ENCODE measurements at places on chromosomes 11 and 22. TPM values are rescaled to one million over a fixed set of nuclear protein-coding genes. Genes with fewer than 3 reads are reported as not detected.

DNA sequence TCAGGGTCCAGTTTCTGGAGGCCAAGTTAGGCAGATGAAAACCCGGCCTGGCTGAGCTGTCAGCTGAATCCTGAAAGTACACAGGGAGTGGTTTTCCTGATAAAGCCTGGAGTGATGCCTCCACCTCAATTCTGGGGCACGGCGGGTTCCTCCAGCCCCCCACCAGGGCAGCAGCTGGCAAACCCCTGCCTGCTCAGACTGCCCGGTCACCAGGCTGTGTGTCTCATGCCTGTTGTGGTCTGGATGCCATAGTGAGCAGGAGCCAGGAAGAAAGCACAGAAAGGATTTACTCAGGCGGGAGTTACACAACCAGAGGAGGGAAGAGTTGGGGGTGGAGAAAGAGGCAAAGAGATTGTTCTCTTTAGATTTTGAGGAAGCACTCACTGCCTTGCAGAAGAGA is 119.9 kb upstream of the RASSF10 start:
- peak; percentile 56 for DNase-seq

The KBTBD3 gene
- total RNA-seq, result 10.0 TPM

The PANX2 gene
- total RNA-seq, result 0.40 TPM

The L3MBTL2 gene
- 18.2 TPM for total RNA-seq

- DNase-seq, result no peak
Observed at GRCh38 chr11:62732830-62733229, 4.5 kb downstream of the TTC9C start.

The PDE3B gene
- total RNA-seq, result 5.6 TPM

DNA sequence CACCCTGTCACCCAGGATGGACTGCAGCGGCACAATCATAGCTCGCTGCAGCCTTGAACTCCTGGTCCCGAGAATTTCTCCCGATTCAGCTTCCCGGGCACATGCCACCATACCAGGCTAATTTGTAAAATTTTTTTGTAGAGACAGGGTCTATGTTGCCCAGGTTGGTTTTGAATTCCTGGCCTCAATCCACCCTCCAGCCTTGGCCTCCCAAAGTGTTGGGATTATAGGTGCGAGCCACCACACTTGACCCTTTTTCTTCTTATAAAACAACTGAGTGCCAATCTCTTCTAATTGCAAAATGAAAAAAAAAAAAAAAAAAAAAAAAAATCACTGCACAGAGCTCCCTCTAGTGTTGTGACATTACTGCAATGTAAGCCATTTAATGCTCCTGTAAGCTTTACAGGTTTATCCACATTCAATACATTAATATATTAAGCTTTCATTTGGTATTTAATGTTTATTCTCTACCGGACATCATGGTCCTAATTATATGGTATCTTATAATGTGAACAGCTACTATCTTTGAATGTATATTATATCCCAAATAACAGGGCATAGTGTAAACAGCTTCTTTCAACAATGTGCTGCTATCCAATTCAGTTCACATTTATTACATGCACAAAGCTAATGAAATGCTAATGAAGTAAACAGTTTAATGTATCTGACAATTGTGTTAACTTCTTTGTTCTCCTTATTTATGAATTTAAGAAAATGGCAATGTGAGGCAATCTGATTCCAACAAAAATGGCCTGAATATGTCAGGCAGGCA is 44.6 kb downstream of the COPB1 start:
- DNase-seq, result no peak

GRCh38 chr11:34634694-34635062 is 13.8 kb downstream of the EHF start:
- DNase-seq, result no peak

DNA sequence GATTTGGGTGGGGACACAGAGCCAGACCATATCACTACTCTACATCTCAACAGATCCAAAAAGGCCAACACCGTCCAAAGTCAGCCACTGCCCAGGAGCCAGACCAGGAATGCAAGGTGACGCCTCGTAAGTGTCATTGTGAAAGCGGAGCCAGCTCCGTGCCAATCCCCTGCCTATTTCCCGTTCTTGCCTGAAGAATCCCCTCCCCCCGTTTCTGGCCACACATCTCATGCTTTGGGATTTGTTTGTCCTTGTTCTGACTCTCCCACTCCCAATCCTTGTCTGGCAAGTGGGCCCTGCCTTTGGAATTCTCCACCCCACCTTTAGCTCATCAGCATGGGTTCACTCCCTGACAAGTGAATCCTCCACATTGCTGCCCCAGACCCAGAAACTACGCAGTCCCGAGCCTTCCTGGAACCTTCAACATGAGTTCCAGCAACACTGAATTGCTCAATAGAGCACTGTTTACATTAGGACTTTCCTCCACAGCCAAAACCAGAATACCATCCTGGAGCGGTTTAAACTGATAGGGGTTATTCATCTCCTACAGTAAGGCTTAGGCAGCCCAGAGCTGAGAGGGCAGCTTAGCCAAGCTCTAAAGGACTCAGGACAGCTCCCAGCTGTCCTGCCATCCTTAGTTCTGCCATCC is 6.0 kb upstream of the SLC35C1 start:
- DNase-seq, result no peak

The RELA gene
- 40.1 TPM for total RNA-seq

GRCh38 chr11:109247071-109247470 is 174.9 kb upstream of the C11orf87 start:
- DNase-seq, result no peak

GRCh38 chr11:2564588-2565425 is 120.0 kb downstream of the KCNQ1 start:
- peak; percentile 18 for DNase-seq

GRCh38 chr11:58645854-58646253 is 23.4 kb downstream of the CNTF start:
- DNase-seq, result no peak

The HMOX1 gene
- 3.8 TPM for total RNA-seq

GRCh38 chr22:19431649-19432132 is at the start of gene HIRA:
HIRA (minus strand) TSS chr22:19431733; CDS start chr22:19431476, 257 bp downstream.
- DNase-seq, result peak; percentile 90

The TMEM45B gene
- total RNA-seq, result 0.10 TPM

The TSPAN18 gene
- total RNA-seq, result 94.6 TPM

GRCh38 chr22:32338757-32339156 is 18.9 kb upstream of the RFPL3 start:
- DNase-seq, result no peak

GRCh38 chr11:110077831-110078325 is 15.3 kb upstream of the ZC3H12C start:
- no peak for DNase-seq

The RASSF10 gene
- 0.42 TPM for total RNA-seq

Data from left ventricle myocardium superior (tissue), 1 donor.